Activated naive CD4-positive, alpha-beta T cell treated with anti-CD3 and anti-CD28 coated beads, Interleukin-2, amount 50 U/mL, for 72 hours (primary cell): ENCODE measurements at places on chromosomes 12 and 14. TPM values are rescaled to one million over a fixed set of nuclear protein-coding genes. Genes with fewer than 3 reads are reported as not detected.

Gene TXNDC16
- 12.0 TPM for total RNA-seq

Gene OTUB2
- total RNA-seq = 2.3 TPM

Gene RD3L
- not detected for total RNA-seq

Gene TMEM117
- 1.5 TPM for total RNA-seq

Gene M6PR
- 153 TPM for total RNA-seq

Gene PLEKHA5
- 0.66 TPM for total RNA-seq

Gene SLC39A9
- total RNA-seq = 52.4 TPM

Gene RGS6
- 0.64 TPM for total RNA-seq

Gene CD27
- total RNA-seq = 162 TPM

Gene PTGDR
- not detected for total RNA-seq

Gene NPAS3
- total RNA-seq = not detected

Gene KLRC2
- total RNA-seq = not detected

Gene RAB5B
- 51.8 TPM for total RNA-seq

Gene AQP5
- not detected for total RNA-seq

Gene KCNA5
- total RNA-seq = not detected

Gene SLC35F4
- not detected for total RNA-seq

Gene IRF9
- total RNA-seq = 183 TPM

Gene LRP1-AS
- not detected for total RNA-seq

Gene MORN3
- 2.9 TPM for total RNA-seq

Gene PSMA3
- total RNA-seq = 252 TPM

Gene SYCP3
- not detected for total RNA-seq

Gene GDF11
- total RNA-seq = 5.9 TPM

Gene PTPN6
- 320 TPM for total RNA-seq

Gene FAM222A
- total RNA-seq = 1.2 TPM

Gene FAIM2
- 0.78 TPM for total RNA-seq

Gene SMIM41
- not detected for total RNA-seq

Gene FMNL3
- 25.9 TPM for total RNA-seq

Gene RDH5
- total RNA-seq = 13.3 TPM

Gene ANHX
- not detected for total RNA-seq

Gene KRT79
- 0.25 TPM for total RNA-seq

Gene MTHFD1
- 218 TPM for total RNA-seq

Gene GAS2L3
- total RNA-seq = 2.9 TPM

Gene COX8C
- total RNA-seq = not detected

Gene OAS2
- 199 TPM for total RNA-seq

Gene HOXC9
- total RNA-seq = not detected

Gene MYRFL
- not detected for total RNA-seq

Gene CLEC1B
- not detected for total RNA-seq

Gene CACNA1C
- total RNA-seq = 0.31 TPM

Gene TCL1B
- total RNA-seq = not detected

Gene SCNN1A
- total RNA-seq = 2.8 TPM
